ENCODE measurements at places on chromosomes 2 and 18. TPM values are rescaled to one million over a fixed set of nuclear protein-coding genes. Genes with fewer than 3 reads are reported as not detected.
A peak's percentile ranks its signal among the peaks of the same experiment; 100 is the strongest.

GRCh38 chr18:47280121-47280520 is 28.7 kb upstream of the SKOR2 start:
- DNase-seq = no peak

DNA sequence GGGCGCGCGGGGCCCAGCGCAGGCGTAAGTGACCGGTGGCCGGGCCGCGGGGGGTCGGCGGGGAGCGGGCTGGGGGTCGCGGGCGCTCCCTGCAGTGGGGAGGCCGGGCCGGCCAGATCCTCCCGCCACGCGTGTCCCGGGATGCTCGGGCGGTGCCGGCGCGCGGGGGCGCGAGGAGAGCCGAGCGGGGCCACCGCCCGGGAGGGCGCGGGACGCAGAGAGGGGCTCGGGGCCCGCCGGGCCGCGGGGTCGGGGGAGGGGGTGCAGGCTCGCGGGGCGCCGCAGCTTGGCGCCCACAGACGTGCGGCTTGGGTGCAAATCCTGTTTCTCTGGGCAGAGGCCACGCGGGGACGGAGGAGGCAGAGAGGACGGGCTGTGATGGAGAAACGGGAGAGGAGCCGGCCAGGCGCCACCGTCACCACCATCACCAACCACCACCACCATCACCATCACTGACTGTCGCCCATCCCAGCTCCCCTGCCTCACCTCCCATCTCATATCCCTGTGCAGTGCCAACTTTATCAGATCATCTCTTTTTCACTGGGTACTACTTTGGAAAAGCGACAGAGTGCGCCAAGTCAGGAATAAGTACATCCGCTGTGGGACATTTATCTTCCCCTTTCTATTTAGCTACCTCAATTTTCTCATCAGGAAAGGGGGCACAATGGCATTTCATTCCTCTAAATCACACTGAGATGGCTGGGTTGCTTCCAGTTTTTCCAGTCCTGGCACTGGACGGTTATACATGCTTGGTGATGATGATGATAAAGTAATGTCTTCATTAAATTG is 97.2 kb upstream of the GPR45 start:
- no peak for DNase-seq

DNA sequence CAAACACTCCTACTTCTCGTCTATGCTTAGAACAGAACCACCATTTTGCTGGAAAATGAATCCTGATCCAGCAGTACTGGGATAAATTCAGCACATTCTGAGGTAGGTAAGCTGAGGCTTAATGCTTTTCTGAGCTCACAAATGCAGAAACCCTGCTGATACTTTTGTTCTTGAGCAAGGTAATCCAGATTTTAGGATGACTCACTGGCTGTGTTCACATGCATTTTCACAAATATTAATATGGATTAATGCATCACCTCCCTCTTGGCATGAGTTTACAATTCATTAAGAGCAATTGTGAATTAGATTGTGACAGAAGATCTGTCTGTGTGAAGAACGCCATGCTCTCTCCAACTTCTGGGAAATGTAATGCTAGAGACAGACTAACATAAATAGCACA is 42.2 kb downstream of the RAD51AP2 start:
- DNase-seq = no peak

GRCh38 chr18:34809451-34810072 is 99.5 kb downstream of the DTNA start:
- DNase-seq = no peak

DNA sequence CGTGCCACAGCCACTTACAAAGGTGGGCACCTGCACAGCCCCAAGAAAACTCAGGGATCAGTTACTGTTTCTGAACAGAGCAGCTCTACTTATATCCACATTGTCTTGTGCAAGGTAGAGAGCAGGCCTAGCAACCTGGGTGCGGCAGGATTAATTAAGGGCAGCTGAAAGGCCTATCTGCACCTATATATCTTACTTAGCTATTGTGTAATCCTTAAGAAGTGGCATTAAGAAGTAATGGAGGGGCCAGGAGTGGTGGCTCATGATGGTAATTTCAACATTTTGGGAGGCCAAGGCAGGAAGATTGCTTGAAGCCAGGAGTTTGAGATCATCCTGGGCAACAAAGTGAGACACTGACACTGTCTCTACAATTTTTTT is 12.8 kb upstream of the ARL5A start:
- no peak for DNase-seq

DNA sequence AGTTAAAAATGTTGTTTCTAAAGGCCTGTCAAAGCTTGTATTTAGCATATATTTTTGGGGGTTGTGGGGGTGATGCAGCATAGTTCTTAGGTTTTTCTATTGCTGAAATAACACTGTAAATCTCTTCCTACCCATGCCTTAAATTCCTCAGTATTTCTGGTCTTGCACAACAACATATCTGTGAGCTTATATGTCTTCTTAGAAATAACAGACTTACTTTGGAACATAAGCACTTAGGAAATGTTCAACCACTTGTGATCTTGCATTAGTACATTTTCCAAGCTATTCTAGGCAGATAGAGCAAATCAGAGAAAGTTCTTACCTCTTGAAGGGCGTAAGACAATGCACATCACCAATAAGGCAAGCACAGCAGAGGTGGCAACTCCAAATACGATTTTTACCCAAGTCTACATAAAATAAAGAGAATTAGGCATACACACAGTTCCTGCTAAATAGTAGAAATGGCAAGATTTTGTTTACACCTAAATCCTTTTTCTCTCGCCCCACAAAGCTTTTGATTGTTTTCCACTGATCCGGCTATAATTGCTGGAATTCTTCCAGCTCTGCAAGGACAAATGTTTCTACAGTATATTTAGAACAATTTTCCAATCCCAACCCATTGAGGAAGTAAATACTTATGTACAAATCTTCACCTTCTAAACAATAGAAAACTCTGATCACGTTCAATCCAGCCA is 512 bp downstream of the FAP start:
- DNase-seq = no peak

DNA sequence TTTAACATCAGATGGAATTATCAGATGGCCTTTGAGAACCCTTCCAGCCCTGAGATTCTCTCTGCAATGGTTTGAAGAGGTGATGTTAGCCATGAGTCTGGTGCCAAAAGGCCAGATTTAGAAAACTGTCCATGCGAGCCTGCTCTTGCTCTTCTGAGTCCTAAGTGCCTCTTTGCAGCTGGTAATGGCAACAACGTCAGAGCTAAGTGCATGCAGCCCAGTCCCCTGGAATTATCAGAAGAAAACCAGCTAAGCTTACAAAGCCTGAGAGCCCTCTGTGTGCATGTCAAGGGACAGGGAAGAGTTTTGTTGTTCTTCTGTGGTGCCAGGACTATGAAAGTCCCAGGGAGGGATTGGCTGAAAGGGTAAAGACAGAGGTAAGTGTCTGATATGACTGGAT is 89.8 kb downstream of the LOXHD1 start:
- no peak for DNase-seq

- no peak for DNase-seq
Measured at GRCh38 chr2:25301453-25302352, 40.0 kb downstream of the DNMT3A start.

DNA sequence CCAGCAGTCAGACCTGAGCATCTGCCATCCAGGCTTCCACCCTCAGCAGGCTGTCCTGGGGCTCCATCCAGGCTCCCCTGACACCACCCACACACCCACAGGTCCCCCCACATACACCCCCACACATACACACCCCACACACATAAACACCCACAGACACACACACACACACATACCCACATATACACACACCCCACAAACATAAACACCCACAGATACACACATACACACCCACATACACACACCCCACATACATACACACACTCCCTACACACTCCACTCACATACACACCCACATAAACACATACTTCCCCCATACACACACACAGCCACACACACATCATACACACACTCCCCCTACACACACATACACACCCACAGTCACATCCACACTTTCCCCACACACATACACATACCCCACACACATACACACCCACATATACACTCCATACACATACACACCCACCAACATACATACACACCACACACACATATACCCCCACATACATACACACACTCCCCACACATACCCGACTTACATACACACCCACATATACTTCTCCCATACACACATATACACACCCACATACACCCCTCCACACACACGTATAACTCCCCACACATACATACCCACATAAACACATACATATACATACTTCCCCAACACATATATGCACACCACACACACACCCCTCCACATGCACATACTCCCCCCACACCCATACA is 183.3 kb upstream of the ETAA1 start:
- DNase-seq = no peak

GRCh38 chr18:31821545-31822171 is 61.0 kb upstream of the SLC25A52 start:
- no peak for DNase-seq

GRCh38 chr2:191165176-191165643 is 14.4 kb upstream of the STAT4 start:
- DNase-seq = no peak

GRCh38 chr18:55522011-55522410 is 66.0 kb downstream of the TCF4 start:
- DNase-seq = no peak

DNA sequence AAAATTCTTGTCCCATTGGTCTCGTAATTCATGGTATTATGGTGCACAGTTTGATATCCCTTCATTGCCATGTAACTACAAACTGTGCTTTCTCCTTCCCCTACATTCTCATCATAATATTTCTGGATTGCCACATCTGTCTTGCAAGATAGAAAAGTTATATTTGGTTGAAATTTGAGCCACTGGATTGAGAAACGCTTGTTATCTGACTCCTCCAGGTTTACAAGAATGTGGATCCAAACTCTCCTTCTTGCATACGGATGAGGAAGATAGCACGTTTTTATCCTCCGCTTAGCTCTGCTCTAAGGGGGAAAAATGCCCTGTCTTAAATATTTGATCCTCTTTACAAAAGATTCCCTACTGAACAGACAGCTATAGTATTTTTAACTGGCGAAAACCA is 438.2 kb downstream of the TSN start:
- DNase-seq = no peak

- DNase-seq = no peak
Measured at GRCh38 chr2:54609647-54610046, 113.8 kb upstream of the EML6 start.

DNA sequence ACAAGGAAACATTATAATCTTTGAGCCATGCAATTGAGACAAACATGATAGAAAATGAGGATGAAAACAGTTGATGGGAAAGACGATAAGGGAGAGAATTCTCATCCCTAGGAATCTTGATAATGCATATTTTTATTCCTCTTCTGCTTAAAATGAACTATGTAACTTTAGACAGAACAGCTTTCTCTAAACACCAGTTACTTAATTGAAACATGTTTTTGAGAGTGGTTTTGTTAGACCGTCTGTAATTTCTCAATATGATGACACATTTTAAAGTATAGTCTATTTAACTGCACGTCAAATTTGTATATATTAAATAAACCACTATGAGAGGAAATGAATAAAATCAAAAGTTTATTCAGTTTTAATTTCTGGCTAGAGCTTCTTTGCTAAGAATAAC is 1453.9 kb upstream of the NXPH2 start:
- DNase-seq = no peak

- peak; percentile 92 for DNase-seq
Measured at GRCh38 chr2:216829533-216829932, 30.3 kb downstream of the TNP1 start.

Gene E2F6
- total RNA-seq = 18.7 TPM

Gene DSEL
- total RNA-seq = 3.4 TPM

Gene RIT2
- not detected for total RNA-seq

Measured in cardiac septum (tissue), 1 donor.